AG20443 (cell line): ENCODE measurements at places on chromosomes 7 and 10.

DNA sequence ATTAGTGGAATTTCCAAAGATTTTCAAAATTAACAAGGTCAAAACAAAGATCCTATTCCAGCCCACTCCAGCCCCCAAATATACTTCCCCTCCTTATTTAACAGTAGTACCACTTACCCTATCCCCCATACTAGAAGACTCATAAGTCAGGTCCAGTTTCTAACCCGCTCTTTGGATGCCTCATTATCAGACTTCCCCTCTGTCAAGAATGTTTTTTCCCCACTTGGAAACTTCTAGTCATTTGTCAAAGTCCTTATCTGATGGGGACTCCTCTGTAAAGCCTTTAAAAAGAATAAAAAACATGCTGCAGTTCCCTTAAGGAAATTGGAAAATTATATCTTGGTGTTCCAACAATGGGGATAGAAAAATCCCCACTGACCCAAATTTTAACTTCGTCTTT is 70.1 kb downstream of the IMMP2L start:
- no peak for DNase-seq

DNA sequence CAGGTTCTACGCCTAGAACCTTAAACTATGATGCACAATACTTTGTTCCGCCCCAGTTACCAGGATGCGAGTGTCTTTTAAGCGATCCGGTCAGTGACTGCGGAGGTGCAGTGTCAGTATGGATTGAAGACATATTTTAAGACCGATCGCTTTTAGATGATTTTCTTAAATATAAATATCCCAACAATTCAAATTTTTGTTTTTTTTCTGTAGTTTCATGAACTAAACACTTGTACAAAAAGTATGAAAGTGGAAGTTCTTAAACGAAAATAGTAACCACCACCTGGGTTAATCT is 835 bp downstream of the COMMD3 start:
- DNase-seq = no peak

DNA sequence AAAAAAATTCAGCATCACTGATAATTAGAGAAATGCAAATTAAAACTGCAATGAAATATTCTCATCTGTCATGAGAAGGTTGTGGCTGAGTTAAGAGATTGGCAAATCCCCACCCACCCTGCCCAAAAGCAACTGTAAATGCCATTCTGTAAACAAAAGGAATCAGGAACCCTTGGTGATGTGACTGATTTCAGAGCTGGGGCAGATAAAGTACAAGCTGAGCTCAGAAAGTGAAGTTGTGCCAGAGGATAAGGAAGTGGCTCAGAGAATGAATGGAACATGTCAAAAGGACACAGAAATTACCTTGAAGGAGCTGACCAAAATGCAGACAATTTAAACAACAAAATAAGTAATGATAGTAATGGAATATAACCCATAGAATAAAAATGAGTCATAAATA is 32.7 kb upstream of the ARMS2 start:
- no peak for DNase-seq

- no peak for DNase-seq
Measured at GRCh38 chr10:70822076-70822820, 6.5 kb downstream of the SGPL1 start.
